IMR-90 (cell line): ENCODE measurements at places on chromosomes 3 and 15. TPM values are rescaled to one million over a fixed set of nuclear protein-coding genes. Genes with fewer than 3 reads are reported as not detected.

DNA sequence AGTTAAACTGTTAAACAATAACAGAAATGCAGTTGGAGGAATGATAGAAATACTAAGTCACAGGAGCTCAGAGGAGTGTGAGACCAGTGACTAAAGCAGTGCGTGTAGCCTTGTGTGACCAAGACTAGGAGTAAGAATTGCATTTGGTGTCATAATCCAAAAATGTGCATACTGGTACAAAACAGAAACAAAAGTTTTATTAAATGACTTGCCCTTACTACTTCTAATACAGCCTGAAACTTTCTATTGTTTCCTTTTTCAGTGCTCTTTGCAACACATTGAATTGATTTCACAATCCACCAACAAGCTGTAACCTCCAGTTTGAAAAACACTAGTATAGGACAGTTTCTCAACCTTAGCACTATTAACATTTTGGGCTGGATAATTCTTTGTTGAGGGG lies 17.1 kb downstream of the SNX1 start:
- H3K36me3 ChIP-seq, result peaks cover 18% of the 10 kb centered on the region
- no peak overlapping the region for H3K4me3 ChIP-seq
- H3K27me3 ChIP-seq, result no peaks in the 10 kb centered on the region
- H3K4me1 ChIP-seq, result peaks cover 4% of the 10 kb centered on the region

DNA sequence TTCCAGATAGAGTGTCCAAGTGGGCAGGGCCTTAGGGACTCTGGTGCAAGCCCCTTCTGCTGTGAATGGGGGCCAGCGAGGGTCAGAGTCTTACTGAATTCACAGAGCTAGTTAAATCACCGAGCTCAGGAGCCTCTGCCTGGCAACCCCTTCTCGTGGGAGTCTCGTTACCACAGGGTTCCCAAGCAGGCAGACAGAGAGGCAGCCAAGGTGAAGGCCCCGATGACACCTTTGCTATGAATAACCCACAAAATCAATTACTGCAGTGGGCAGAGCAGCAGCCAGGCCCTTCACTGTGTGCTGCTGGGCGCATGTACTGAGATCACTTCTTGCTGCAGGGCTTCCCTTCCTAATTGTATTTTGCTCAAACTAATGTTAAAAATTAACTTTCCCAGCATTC lies 56.9 kb downstream of the SPSB4 start:
- peaks cover 25% of the 10 kb centered on the region for H3K27me3 ChIP-seq
- no peak for DNase-seq
- no peak overlapping the region for H3K27ac ChIP-seq
- H3K4me3 ChIP-seq, result no peak overlapping the region

DNA sequence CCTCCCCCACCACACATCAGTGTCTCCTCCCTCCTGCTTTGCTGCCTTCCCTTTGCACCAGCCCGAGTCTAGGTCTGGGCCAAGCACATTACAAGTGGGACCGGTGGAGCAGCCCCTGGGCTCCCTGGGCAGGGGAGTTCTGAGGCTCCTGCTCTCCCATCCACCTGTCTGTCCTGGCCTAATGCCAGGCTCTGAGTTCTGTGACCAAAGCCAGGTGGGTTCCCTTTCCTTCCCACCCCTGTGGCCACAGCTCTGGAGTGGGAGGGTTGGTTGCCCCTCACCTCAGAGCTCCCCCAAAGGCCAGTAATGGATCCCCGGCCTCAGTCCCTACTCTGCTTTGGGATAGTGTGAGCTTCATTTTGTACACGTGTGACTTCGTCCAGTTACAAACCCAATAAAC lies 2.3 kb upstream of the ABCF3 start:
- DNase-seq, result no peak
- H3K27me3 ChIP-seq, result no peaks in the 10 kb centered on the region
- no peak overlapping the region for H3K27ac ChIP-seq
- H3K36me3 ChIP-seq, result peaks cover 65% of the 10 kb centered on the region
- no peak overlapping the region for H3K4me3 ChIP-seq
- peaks cover 3% of the 10 kb centered on the region; the same call in 1 of the 2 replicates for H3K4me1 ChIP-seq

GRCh38 chr3:10136426-10137005 lies 5.1 kb upstream of the VHL start:
- H3K4me1 ChIP-seq, result no peaks in the 10 kb centered on the region
- H3K4me3 ChIP-seq, result no peak overlapping the region
- no peaks in the 10 kb centered on the region for H3K27me3 ChIP-seq

GRCh38 chr3:97863775-97864174 lies 42.0 kb downstream of the CRYBG3 start:
- H3K36me3 ChIP-seq, result no peaks in the 10 kb centered on the region
- DNase-seq, result no peak
- H3K27ac ChIP-seq, result no peak overlapping the region
- H3K27me3 ChIP-seq, result no peaks in the 10 kb centered on the region
- H3K4me3 ChIP-seq, result no peak overlapping the region

DNA sequence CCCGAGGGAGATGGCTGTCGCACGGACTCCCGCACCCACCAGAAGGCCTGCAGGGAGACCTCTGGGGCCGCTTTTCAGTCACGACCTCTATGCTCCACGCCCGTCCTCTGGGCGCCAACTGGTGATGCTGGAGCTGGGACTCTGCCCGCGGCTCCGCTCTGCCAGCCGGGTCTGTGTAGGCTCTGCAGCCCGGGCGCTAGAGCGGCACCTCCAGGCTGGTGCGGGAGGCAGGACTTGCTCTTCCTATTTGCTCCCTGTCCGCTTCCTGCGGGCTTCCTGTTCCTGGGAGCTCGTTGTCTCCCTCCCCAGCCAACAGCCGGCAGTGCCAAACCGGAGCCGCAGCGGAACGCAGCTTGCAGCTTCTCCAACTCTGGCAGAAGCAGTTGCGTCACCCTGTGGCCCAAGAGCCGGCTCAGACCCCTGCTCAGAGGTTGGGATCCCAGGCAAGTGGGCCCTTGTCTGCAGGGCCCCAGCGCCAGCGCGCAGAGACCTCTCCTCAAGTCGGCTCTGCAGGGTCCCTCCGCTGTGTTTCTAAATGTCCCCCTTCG lies 285.9 kb downstream of the XXYLT1 start:
- H3K4me3 ChIP-seq, result no peak overlapping the region
- no peaks in the 10 kb centered on the region for H3K36me3 ChIP-seq
- no peak overlapping the region for H3K27ac ChIP-seq
- no peaks in the 10 kb centered on the region for H3K4me1 ChIP-seq
- peak; percentile 47 for DNase-seq

DNA sequence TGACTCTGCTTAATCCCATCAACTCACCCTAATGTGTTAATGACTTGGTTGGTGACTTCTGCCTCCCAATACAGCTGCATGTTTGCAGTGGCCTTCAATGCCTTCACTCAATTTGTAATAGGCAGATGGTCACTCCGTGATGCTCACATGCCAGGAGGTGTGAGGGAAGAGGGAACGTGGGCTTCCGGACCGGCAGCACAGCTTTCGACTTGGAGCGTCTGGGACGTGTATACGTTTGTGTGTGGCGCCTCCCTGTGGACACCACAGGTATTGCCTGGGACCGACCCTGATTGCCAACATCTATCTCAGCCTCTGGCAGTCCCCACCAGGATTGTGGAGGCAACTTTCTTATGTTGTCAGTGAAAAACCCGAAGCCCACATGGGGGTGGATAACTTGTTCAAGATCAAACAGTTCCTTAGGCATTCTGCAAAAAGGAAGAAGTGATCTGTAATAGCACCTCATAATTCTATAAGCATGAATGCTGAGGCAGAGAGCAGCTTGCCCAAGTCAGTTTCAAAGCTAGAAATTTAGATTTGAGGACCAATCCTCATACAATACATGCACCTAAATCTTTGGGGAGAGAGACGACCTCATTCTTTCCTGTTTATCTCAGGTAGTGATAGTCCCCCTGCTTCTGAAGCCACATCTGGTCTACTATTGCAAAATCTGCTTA lies 16.9 kb downstream of the MRPL46 start:
- H3K4me1 ChIP-seq, result peaks cover 1% of the 10 kb centered on the region; the same call in 1 of the 2 replicates
- H3K27me3 ChIP-seq, result peaks cover 8% of the 10 kb centered on the region
- DNase-seq, result peak; percentile 66
- no peak overlapping the region for H3K27ac ChIP-seq

GRCh38 chr15:40241269-40242212 lies 2.7 kb downstream of the PAK6 start:
- DNase-seq, result no peak
- no peaks in the 10 kb centered on the region for H3K36me3 ChIP-seq
- H3K4me1 ChIP-seq, result peaks cover 3% of the 10 kb centered on the region; the same call in 1 of the 2 replicates
- no peak overlapping the region for H3K4me3 ChIP-seq
- H3K27me3 ChIP-seq, result peaks cover 26% of the 10 kb centered on the region; the same call in 1 of the 2 replicates

- H3K27me3 ChIP-seq, result no peaks in the 10 kb centered on the region
- no peak for DNase-seq
- H3K4me1 ChIP-seq, result 0 out of 2 replicates have a peak, but pooled peaks cover under 1% of the 10 kb centered on the region
- no peak overlapping the region for H3K4me3 ChIP-seq
- H3K27ac ChIP-seq, result no peak overlapping the region
- H3K36me3 ChIP-seq, result no peaks in the 10 kb centered on the region
These were observed 59.1 kb upstream of the UMPS start for GRCh38 chr3:124671106-124671505.

- peaks cover 18% of the 10 kb centered on the region for H3K36me3 ChIP-seq
- no peaks in the 10 kb centered on the region for H3K27me3 ChIP-seq
- H3K27ac ChIP-seq, result peak overlapping the region; percentile 83; the same call in 1 of the 2 replicates
- DNase-seq, result no peak
- no peak overlapping the region for H3K4me3 ChIP-seq
These were observed 99.3 kb downstream of the LRRK1 start for GRCh38 chr15:101018450-101018849.

GRCh38 chr15:92963794-92964193 lies 63.7 kb downstream of the CHD2 start:
- H3K4me3 ChIP-seq, result no peak overlapping the region
- no peaks in the 10 kb centered on the region for H3K27me3 ChIP-seq
- no peak for DNase-seq
- no peak overlapping the region for H3K27ac ChIP-seq
- peaks cover 4% of the 10 kb centered on the region; the same call in 1 of the 2 replicates for H3K4me1 ChIP-seq

DNA sequence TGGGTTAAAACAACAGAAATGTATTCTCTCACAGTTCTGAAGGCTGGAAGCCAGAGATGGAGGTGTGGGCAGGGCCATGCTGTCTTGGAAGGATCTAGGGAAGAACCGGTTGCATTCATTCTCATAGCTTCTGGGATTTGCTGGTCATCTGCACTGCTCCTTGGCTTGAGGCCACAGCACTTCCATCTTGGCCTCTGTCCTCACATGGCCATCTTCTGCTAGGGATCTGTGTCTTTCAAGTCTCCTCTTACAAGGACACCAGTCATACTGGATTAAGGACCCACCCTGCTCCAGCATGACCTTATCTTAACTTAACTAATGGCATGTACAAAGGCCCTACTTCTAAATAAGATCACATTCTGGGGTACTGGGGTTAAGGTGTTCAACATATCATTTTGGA lies 47.7 kb downstream of the RPLP1 start:
- H3K4me3 ChIP-seq, result no peak overlapping the region
- DNase-seq, result no peak
- H3K27me3 ChIP-seq, result peaks cover 55% of the 10 kb centered on the region
- no peak overlapping the region for H3K27ac ChIP-seq
- H3K4me1 ChIP-seq, result no peaks in the 10 kb centered on the region
- H3K36me3 ChIP-seq, result no peaks in the 10 kb centered on the region

DNA sequence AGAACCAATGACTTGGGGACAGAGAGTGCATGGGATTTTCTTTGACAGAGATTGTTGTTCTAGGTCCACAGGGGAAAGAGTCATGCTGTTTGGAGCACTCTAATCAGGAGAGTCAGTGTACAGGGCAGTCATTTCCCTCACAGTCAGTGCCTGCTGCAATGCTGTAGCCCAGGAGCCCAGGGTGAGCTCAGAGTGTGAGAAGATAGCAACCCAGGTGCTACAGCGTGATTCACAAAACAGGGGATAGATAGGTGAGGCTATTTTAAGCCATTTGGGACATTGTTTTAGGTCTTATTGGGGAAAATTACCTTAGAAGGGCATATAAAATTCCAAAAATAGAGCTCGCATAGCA lies 37.3 kb downstream of the LNP1 start:
- peak; percentile 10 for DNase-seq

GRCh38 chr15:89587955-89588354 lies 12.7 kb downstream of the TICRR start:
- peak; percentile 78 for DNase-seq
- peaks cover 8% of the 10 kb centered on the region for H3K4me1 ChIP-seq
- H3K4me3 ChIP-seq, result no peak overlapping the region

DNA sequence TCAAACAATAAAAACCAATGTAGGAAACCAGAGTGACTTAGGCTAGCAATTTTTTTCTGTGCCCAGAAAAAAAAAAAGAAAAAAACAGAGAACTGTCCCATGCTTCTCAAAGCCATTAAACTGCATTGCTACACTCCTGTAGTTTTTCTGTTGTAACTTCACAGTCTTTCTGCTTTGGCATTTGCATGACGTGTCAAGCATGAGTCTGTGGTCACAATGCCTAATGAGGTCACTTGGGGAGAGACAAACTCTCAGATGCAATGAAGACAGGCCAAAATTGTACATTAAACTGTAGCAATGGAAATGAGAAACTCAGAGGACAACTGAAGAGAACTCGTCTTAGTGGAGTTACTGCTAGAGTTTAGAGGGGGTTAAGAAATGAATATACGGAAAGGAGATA lies 30.8 kb downstream of the CCDC80 start:
- no peaks in the 10 kb centered on the region for H3K4me1 ChIP-seq
- peaks cover 29% of the 10 kb centered on the region for H3K36me3 ChIP-seq
- no peak overlapping the region for H3K4me3 ChIP-seq
- H3K27me3 ChIP-seq, result no peaks in the 10 kb centered on the region
- no peak overlapping the region for H3K27ac ChIP-seq
- peak; percentile 47 for DNase-seq

DNA sequence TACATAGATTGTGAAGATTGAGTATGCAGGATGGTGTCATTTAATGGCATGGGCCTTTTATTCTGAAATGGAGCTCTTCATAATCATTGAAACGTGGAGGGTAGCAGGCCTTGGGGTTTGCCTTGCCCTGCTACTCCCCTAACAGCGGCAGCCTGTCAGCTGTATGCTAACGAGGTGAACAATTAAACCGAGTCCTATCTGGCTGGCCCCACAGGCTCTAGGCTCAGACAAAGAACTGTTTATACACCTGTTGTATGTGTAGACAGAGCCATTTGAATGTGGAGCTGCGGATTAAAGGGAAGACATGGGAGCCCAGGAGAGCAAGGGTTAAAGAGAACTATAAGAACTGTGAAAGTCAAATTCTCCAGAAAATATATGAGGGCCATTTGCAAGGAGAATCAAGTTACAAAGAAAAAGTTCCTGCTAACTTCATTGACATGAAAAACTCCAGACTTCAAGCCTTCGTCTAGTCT lies 116.7 kb upstream of the CGNL1 start:
- peaks cover 22% of the 10 kb centered on the region for H3K36me3 ChIP-seq
- peak overlapping the region; percentile 32; the same call in 1 of the 2 replicates for H3K27ac ChIP-seq
- DNase-seq, result no peak

- peak; percentile 10 for DNase-seq
- no peaks in the 10 kb centered on the region for H3K36me3 ChIP-seq
- H3K27ac ChIP-seq, result no peak overlapping the region
- no peaks in the 10 kb centered on the region for H3K27me3 ChIP-seq
- H3K4me1 ChIP-seq, result no peaks in the 10 kb centered on the region; the same call in 1 of the 2 replicates
- no peak overlapping the region for H3K4me3 ChIP-seq
These were observed 108.1 kb downstream of the PLOD2 start for GRCh38 chr3:146052791-146053310.

GRCh38 chr3:120604382-120604781 lies 8.2 kb downstream of the NDUFB4 start:
- no peak overlapping the region for H3K27ac ChIP-seq
- DNase-seq, result no peak
- no peak overlapping the region for H3K4me3 ChIP-seq
- H3K27me3 ChIP-seq, result no peaks in the 10 kb centered on the region
- H3K4me1 ChIP-seq, result no peaks in the 10 kb centered on the region

Gene DUOXA2
- total RNA-seq, result not detected in 2 replicates

Gene GMNC
- 0.18 and 0.28 TPM in 2 replicates for total RNA-seq

Gene SLC49A4
- 6.5 and 12.2 TPM in 2 replicates for total RNA-seq

Gene DUOXA1
- not detected in 2 replicates for total RNA-seq

Gene CLSTN2
- under 0.01 TPM in 2 replicates for total RNA-seq

Gene TRAT1
- not detected in 2 replicates for total RNA-seq

Gene ARHGAP31
- total RNA-seq, result 6.6 and 7.5 TPM in 2 replicates

Gene CPN2
- not detected in 2 replicates for total RNA-seq

Gene GOLGA6A
- not detected in 2 replicates for total RNA-seq

Gene UROC1
- total RNA-seq, result not detected in 2 replicates

Gene CHST13
- not detected in 2 replicates for total RNA-seq

Gene DPPA2
- total RNA-seq, result not detected in 2 replicates

Gene TMC3
- not detected in 2 replicates for total RNA-seq
